ENCODE measurements at places on chromosomes 7 and 10.

DNA sequence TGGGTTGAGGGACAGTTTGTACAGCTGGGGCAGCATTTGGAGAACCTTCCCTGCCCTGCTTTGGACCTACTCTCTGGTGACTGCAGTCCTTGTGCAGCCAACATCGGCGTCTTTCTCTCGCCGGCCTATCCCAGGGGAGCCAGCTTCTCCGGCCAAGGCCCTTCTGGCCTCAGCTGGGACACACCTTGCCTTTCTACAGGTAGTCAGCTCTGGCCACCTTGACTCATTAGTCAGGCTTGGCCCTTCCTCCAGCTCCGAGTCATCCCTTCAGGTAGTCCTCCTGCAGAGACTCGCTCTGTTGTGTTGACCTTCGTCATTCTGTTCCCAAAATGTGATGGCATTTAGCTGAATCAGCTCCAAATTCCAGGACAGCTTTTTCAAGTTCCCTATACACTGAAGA lies 145.0 kb upstream of the CHST15 start:
- no peak overlapping the region for H3K27ac ChIP-seq
- H3K36me3 ChIP-seq, result no peaks in the 10 kb centered on the region
- no peak for DNase-seq
- no peak overlapping the region for H3K4me3 ChIP-seq
- H3K27me3 ChIP-seq, result no peaks in the 10 kb centered on the region

DNA sequence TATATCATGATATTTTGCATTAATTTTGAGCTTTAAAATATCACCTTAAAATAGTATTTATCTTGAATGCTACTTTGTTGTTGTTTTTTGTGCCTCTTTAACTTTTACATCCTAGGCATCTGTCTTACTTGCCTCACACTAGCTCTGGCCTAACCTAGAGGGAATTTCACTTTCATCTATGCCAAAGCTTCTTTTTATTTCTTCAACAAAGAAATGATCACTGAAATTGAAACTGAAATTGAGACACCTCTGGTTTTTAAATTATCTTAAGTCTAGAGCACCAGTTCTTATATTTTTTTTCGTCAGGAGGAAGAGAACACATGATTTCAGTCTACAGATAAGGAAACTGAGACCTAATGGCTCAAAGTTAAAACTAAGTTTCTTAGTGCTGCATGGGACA lies 3.5 kb upstream of the SCIN start:
- no peak overlapping the region for H3K27ac ChIP-seq
- no peak for DNase-seq
- H3K4me1 ChIP-seq, result peaks cover 17% of the 10 kb centered on the region
- no peaks in the 10 kb centered on the region for H3K36me3 ChIP-seq
- peaks cover 30% of the 10 kb centered on the region for H3K27me3 ChIP-seq
- no peak overlapping the region for H3K4me3 ChIP-seq

- no peak overlapping the region for H3K4me3 ChIP-seq
- H3K36me3 ChIP-seq, result no peaks in the 10 kb centered on the region
- DNase-seq, result no peak
- no peak overlapping the region for H3K27ac ChIP-seq
Measured at GRCh38 chr10:85919491-85920021, 447.0 kb downstream of the GRID1 start.

DNA sequence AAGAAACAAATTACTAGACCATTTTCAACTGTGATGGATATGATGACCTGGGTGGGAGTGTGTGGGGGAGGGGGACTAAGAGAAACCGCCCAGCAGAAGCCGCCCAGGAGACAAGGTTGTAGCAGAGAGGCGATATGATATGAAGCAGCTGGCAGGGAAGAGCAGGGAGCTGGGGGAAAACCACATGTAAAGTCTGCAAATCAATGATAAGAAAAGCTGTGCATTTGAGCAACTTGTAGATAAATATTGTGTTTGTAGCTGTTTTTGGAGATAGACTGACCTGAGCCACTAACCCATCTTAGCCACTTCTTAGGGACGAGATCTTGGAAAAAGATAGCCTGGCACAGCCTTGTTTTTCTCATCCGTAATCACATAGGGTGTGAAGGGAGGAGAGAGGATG lies 252.6 kb downstream of the SEC23IP start:
- no peaks in the 10 kb centered on the region for H3K36me3 ChIP-seq
- H3K27me3 ChIP-seq, result peaks cover 3% of the 10 kb centered on the region
- no peak overlapping the region for H3K27ac ChIP-seq
- H3K4me3 ChIP-seq, result no peak overlapping the region
- no peaks in the 10 kb centered on the region for H3K4me1 ChIP-seq

GRCh38 chr7:92042056-92042737 lies 92.1 kb downstream of the CYP51A1 start:
- peaks cover 99% of the 10 kb centered on the region for H3K36me3 ChIP-seq
- no peaks in the 10 kb centered on the region for H3K4me1 ChIP-seq
- DNase-seq, result no peak
- no peaks in the 10 kb centered on the region for H3K27me3 ChIP-seq

DNA sequence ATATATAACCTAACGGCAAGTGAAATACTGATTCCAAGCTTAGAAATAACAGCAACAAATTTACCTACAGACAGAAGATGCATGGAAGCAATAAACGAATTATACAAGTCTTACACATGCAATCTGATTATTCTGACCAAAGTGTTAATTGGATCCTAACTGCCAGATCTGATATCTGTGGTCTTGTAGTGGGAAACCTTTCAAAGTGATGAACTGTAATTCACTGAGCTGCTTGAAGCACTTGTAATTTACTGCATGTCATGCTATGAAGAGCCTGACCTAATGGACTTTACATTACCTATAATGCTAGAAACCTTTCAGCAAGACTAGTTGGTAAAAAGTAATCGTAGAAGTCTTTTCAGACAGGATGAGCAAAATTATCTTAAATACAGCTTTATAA lies 205.6 kb downstream of the FOXP2 start:
- H3K4me3 ChIP-seq, result no peak overlapping the region
- no peaks in the 10 kb centered on the region for H3K36me3 ChIP-seq
- no peak overlapping the region for H3K27ac ChIP-seq
- no peaks in the 10 kb centered on the region for H3K27me3 ChIP-seq
- no peak for DNase-seq
- no peaks in the 10 kb centered on the region for H3K4me1 ChIP-seq

DNA sequence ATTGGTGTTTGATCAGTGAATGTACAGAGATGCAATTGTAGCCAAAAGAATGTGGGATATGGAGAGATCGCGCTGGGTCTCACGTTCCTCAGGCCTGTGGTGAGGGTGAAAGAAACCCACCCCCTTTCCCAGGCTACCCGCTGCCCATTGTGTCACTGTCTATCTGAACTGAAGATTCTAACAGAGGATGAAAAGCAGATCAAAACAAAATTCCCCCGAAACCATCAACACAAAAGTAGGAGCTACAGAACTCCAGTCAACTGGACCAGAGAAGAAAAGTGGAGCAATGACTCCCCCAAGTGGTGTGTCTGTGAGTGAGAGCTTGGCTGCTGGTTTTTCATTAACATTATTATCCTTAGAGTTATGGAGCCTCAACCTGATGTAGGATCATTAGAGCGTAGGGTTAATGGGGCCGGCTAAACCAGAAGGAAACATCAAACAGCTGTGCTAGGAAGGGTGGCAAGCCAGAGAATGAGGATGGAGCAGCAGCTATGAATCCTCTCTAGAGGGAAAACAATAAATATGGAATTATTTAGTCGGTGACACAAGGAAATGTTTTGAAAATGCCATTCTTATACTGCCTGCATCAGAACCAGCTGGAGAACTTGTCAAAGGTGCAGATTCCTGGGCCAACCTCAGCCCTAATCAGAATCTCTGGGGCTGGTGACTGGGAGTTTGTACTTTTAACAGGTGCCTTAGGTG lies 38.3 kb downstream of the AKR1B1 start:
- H3K36me3 ChIP-seq, result no peaks in the 10 kb centered on the region
- DNase-seq, result no peak
- H3K27ac ChIP-seq, result no peak overlapping the region
- H3K27me3 ChIP-seq, result no peaks in the 10 kb centered on the region
- peaks cover 8% of the 10 kb centered on the region for H3K4me1 ChIP-seq
- H3K4me3 ChIP-seq, result no peak overlapping the region

GRCh38 chr7:37045681-37046179 lies 321.4 kb upstream of the AOAH start:
- H3K27ac ChIP-seq, result peak overlapping the region; percentile 39
- H3K4me3 ChIP-seq, result no peak overlapping the region
- peaks cover 34% of the 10 kb centered on the region for H3K36me3 ChIP-seq

GRCh38 chr7:158432369-158433341 lies 155.0 kb downstream of the PTPRN2 start:
- no peak overlapping the region for H3K27ac ChIP-seq
- peak; percentile 56 for DNase-seq
- no peak overlapping the region for H3K4me3 ChIP-seq
- no peaks in the 10 kb centered on the region for H3K4me1 ChIP-seq
- H3K36me3 ChIP-seq, result no peaks in the 10 kb centered on the region

DNA sequence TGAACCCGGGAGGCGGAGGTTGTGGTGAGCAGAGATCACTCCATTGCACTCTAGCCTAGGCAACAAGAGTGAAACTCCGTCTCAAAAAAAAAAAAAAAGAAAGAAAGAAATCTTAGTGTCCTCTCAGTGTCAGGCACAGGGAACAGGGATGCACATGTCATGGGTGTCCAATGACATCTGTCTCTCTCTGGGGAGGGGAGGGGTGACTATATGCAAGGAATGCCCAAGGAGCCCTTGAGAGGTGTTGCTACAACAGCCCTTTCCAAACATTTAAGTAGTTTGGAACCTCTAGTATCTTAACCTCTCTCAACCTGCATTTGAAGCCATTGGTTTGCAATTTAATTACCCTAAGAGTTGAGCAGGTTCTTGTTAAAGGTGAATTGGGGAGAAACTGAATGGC lies 28.9 kb downstream of the PDLIM1 start:
- no peak for DNase-seq
- H3K27ac ChIP-seq, result no peak overlapping the region
- H3K4me3 ChIP-seq, result no peak overlapping the region
- peaks cover 3% of the 10 kb centered on the region for H3K4me1 ChIP-seq
- H3K27me3 ChIP-seq, result no peaks in the 10 kb centered on the region
- H3K36me3 ChIP-seq, result no peaks in the 10 kb centered on the region

DNA sequence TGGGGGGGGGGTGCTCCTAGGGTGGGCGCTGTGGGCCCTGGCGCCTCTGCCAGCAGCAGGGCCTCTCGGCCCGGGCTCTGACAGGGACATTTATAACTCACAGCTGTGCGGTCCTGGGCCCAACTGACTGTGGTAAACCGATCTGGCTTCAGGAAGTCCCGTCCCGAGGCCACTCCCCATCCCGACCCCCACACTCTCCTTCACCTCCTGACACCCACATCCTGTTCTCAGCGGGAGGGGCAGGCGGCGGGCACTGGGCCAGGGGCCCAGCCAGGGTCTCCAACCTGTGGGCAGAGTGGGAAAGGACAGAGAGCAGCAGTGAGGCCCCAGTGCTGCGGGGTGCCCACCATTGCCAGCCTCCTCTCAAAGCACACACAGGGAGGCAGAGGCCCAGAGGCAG lies 69.1 kb downstream of the ZMIZ1 start:
- H3K27ac ChIP-seq, result peak overlapping the region; percentile 80
- H3K4me3 ChIP-seq, result no peak overlapping the region
- peaks cover 31% of the 10 kb centered on the region for H3K36me3 ChIP-seq
- no peaks in the 10 kb centered on the region for H3K27me3 ChIP-seq
- DNase-seq, result peak; percentile 87
- peaks cover 57% of the 10 kb centered on the region for H3K4me1 ChIP-seq

DNA sequence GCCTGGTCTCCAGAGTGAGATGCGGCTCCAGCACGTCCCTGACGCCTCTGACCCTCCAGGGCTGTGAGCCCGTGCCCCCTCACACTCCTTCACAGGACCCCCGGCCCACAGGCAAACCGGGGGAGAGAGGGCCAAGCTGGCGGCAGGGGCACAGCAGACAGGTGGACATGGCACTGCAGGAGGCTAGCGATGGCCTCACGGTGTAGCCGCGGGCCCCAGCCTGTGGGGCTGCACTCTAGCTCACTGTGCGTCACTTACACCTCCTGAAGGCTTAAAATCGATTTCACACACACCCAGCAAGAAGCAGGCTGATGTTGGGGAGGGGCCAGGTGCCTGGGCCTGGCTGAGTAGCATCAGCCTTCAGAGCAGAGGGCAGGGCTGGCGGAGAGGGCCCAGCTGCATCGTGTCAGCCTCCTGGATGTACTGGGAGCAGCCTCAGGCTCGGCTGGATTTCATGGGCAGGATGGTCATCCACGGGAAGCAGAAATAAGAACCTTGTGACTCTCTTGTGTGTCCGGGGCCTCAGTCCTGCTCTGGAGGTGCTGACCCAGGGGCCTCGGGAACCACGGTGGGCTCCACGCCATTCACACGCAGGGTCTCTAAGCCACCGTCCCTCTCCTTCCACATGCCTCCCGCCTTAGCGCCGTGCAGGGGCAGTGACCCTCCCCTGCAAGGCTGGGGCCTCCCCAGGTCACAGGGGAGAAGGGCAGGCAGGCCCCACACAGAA lies 19.4 kb upstream of the KNDC1 start:
- no peak overlapping the region for H3K27ac ChIP-seq
- no peaks in the 10 kb centered on the region for H3K27me3 ChIP-seq
- H3K4me3 ChIP-seq, result no peak overlapping the region
- H3K4me1 ChIP-seq, result no peaks in the 10 kb centered on the region
- DNase-seq, result no peak

DNA sequence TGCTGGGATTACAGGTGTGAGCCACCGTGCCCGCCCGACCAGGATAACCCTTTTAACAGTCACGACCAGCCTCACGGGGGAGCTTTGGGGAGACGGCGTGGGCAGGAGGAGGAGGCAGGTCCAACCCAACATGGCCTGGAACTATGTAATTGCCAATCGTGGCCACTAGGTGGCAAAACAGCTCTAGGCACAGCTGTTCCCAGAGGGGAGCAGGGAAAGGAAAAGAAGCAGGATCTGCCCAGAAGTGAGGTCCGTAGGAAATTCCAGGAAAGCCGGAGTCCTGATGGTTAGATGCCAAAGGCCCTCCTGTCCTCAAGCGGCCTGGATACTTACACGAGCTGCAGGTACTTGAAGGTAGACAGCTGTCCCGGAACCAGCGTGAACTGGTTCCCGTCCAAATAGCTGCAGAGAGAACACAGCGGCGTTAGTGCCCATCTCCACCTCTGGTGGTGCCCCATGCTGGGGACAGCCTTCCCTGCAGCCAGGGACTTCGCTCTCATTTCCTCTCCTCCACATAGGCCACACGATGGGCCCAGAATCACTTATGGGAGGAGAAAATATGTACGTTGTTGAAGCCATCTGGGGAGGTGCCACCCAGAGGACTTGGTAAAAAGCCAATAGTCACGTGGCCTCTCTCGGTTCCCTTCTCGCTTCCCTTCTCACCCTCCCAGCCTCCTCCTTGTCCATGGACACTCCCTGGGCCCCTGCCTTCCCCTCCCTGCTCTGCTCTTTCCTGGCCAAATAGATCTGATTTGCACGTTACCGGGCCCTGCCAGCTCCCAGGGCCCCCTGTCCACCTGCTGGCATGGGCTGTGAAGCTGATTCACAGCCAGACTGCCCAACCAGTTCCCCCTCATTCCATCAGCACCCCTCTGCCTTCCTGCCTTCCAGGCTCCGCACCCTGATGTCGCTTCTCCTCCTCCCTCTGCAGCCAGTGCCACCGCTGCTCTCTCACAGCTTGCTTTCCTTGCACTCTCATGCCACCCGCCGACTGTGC lies 148.1 kb downstream of the SLIT1 start:
- no peaks in the 10 kb centered on the region for H3K27me3 ChIP-seq
- DNase-seq, result peak; percentile 87
- H3K36me3 ChIP-seq, result no peaks in the 10 kb centered on the region

All from spleen (tissue), 13 donors.